Myocyte (in vitro differentiated cells): ENCODE measurements at places on chromosomes 13 and 19. TPM values are rescaled to one million over a fixed set of nuclear protein-coding genes. Genes with fewer than 3 reads are reported as not detected.
A peak's percentile ranks its signal among the peaks of the same experiment; 100 is the strongest.

DNA sequence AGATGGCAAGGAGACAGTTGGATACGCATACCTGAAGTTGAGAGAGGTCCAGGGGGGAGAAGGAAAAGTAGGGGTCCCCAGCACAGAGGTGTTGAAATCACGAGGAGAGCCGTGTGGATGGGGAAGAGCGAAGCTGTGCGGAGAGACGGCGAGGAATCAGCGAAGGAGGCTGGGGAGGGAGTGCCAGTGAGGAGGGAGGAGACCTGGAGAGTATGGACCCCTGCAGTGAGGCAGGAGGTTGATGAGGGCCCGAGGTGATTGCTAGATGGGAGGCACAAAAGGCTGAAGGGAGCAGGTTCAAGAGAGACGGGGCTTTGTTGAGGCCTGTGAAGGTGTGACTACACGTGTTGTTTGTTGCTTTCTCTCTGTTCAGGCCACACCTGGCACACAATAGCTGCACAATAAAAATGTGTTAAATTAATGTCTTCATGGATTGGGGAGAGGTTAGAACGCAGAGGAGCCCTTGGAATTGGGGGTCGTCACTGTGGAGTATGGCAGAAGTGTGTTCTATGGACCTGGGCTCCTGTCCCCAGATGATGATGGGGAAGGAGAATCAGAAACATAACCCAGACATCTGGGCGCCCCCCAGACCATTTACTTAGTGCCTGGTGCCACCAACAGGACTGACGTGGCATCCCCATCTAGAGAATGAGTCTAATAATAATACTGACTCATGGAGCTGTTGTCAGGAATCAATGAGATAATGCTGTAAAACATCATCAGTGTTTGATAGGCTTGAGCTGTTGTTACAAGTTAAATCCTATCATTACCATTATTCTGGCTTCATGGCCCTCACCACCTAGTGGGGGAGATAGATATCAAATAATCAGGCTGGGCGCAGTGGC, 137.5 kb downstream of the SIPA1L3 start:
- DNase-seq: peak; percentile 12

DNA sequence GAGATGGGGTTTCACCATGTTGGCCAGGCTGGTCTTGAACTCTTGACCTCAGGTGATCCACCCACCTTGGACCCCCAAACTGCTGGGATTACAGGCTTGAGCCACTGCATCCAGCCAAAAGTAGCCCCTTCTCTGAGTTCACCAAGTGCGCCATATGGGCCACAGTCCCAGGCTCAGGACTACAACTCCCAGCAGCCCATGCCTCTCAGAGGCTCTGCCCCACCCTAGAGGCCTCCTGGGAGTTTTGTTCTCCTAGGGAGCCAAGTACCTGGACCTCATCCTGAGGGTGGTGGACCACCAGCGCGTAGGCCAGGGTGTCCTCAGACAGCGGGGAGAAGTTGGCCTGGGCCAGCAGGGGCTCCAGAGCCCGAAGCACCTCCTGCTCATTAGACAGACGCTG, 18.8 kb downstream of the TMEM143 start:
- no peak for DNase-seq

DNA sequence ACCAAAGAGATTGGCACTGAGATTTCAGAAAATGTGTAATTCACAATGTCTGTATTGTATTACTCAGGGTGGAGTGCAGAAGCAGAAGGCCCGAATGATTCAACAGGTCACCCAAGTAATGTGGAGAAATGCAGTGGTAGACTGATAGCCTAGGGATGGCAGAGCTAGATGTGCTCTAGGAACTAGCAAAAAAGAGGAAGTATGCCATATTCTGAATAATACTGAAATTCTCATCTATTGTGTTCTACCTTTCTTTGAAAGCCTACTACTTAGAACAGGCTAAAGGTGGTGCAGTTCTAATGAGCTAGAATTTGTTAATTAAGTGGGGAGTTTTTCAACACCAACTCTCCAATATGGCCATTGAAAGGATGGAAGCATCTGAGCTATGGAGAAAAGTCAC, 1449.8 kb upstream of the MIR17HG start:
- DNase-seq: no peak

- DNase-seq: no peak
Measured at GRCh38 chr13:39306639-39307589, 268.7 kb downstream of the NHLRC3 start.

GRCh38 chr19:48319647-48320541, 5.5 kb upstream of the EMP3 start:
- peak; percentile 86 for DNase-seq

- DNase-seq: no peak
Measured at GRCh38 chr13:42709276-42709675, 72.1 kb upstream of the FAM216B start.

DNA sequence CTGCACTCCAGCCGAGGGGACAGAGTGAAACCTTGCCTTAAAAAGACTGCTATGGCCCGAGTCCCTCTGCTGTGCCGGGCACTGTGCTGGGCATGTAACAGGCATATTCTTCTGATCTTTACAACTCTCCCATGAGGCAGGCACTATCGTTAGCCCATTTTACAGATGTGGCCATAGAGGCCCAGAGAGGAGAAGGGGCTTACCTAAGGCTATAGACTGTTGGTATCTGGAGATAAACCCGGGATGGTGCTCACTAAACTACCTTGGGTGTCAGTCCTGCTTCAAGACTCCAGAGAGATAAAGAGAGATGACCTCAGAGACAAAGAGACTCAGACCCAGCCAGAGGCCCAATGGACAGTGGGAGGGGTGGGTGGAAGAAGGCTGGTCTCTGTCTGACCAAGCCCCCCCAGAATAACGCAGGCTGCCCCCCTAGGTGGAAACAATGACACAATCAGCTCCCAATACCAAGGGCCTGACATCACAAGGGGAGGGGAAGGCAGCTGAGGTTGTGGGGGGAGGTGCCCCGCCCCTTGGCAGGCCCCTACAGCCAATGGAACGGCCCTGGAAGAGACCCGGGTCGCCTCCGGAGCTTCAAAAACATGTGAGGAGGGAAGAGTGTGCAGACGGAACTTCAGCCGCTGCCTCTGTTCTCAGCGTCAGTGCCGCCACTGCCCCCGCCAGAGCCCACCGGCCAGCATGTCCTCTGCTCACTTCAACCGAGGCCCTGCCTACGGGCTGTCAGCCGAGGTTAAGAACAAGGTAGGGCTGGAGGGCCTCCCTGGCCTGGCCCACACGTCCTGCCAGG, at the start of gene CNN1:
Gene CNN1 (plus strand): TSS at position 620 of the 805 bp plus-strand sequence. CDS start 77 bp downstream, at position 697.
- DNase-seq: no peak

GRCh38 chr13:29605860-29606526, 10.5 kb upstream of the SLC7A1 start:
- no peak for DNase-seq

GRCh38 chr13:38103851-38104250, 234.3 kb upstream of the TRPC4 start:
- DNase-seq: peak; percentile 38

DNA sequence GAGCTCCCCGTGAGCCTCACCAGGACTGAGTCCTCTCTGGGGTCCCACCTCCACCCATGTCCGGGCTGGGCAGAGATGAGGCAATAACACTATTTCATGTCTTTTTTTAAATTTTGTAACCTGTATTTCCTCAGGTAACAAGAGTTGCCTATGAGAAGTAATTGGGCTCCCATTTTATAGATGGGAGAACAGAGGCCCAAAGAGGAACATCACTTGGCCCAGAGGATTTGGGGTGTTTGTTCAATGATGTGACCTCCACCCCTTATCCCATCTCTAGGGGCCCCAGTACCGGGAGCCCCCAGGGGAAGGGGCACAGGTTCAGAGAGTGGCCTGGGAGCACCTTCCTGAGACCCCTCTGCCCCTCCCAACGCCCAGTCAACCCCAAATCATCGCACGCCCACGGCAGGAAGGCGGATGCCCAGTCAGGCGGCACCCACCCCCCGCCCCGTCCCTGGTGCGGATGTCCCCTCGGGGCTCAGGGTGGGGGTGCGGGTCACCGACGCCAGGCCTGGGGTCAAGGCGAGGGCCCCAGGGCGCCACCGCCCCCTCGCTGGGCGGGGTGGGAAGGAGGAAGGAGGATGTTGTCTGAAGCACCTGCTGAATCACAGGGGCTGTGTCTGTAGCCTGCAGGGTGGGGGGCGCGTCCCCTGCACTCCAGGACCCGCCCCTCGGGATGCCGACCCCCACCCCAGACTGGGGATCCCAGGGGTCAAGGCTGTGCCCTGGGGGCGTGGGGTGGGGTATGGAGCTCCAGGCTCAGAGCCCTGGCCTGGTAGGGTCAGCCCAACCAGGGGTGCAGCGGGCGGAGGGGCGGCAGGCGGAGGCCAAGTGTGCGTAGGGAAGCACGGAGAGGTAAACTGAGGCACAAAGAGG, 9.0 kb upstream of the CIRBP start:
- DNase-seq: no peak

DNA sequence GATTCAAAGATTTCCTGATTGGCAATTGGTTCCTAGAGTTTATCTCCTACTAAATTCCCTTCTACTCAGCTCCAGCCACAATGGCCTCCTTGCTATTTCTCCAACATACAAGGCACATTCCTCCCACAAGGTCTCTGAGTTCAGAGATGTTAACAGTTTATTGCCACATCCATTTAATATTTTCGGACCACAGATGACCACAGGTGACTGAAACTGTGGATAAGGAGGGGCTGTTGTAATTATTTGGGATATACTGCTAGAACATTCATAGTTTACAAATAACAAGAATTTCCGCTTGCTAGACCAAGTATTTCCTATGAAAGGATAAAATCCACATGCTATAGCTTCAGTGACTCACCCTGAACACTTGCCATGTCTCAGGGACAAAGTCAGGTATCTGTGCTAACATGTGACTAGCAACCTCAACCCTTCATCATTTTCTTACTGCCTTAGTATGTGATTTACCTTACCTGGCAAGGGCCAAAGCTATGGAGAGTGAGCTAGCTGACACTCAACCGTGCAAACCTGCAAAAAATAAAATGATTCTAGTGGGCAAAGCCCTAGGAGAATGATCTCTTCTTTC, 117.7 kb downstream of the TBC1D4 start:
- no peak for DNase-seq

DNA sequence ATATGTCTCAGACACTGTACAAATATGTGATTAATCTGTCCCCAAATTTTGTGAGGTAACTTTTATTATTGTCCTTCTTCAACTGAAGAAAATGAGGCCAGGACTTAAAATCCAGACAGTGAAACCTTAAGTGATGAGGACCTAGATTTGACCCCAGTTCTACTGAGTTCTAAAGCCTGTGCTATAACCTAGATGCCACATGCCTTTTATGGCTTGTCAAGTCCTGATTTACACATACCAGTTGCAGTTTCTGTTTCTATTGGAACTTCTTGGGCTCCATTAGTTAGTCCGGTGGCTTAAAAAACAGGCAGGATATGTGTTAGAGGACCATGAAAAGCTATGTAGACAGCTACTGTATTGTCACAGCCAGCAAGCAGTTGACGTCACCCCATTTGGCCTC, 436.5 kb upstream of the KLHL1 start:
- DNase-seq: no peak

- no peak for DNase-seq
Measured at GRCh38 chr19:9498183-9498902, at the start of gene ZNF560. TSS of gene ZNF560 (minus strand) at chr19:9498616. CDS start at chr19:9475313, 23,303 bp downstream.

DNA sequence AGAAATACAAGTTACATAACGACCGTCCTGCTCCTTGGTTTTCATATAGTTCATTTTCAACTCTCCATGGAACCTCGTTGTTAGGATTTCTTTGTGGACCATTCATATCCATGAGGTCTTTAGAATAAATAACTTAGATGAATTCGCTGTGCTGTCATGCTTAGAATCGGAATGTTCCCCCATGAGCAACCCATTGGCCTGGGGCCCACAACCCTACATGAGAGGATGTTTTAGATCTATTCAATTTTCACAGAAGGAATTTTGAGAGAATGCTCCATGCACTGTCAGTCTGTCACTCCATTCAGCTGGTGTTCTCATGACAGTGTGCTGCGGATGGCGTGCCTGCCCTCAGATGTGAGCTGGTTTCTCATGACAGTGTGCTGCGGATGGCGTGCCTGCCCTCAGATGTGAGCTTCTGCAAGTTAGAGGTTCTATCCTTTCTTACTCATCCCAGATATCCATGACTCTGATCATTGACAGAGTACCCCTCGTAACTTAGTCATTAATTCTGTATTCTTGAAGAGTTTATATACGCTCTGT, 1193.1 kb downstream of the EFNB2 start:
- DNase-seq: no peak

DNA sequence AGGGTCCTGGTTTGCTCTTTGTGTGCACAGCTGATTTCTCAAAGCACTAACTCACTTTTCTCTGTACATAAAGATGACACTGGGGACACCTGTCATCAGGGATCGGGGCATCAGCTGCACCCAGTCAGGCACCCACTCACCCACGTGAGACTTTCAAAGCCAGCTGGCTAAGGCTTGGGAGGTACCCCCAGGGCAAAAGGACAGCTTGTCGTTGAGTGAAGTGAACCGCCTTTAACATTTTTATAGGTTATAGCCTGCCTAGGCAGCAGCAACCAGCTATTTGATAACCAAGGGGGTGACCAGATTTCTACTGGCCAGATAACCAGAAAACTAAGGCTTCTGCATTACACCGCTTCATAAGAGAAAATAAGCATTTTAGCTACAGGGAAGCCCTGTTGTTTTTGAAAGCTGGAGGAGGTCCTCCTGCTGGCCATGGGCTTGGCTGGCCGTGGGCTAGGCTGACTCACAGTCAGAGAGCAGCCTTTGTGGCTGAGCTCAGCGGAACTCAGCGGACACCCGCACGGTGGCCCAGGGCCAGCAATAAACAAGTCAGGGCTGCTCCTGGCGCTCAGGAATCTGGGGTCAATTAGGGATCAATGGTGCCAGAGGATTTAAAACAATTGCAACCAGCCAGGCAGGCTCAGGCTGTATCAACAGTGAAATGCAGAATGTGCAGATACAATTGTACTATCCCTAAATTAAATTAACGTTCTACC, 57.1 kb downstream of the ALOX5AP start:
- DNase-seq: peak; percentile 93

- no peak for DNase-seq
Measured at GRCh38 chr19:4908360-4908759, 941 bp upstream of the UHRF1 start.

VAV1 gene
- total RNA-seq: not detected in 2 replicates

MARCHF2 gene
- 60.6 and 91.3 TPM in 2 replicates for total RNA-seq

POU4F1 gene
- total RNA-seq: 0.26 and 0.43 TPM in 2 replicates

UHRF1 gene
- total RNA-seq: 23.3 and 33.5 TPM in 2 replicates

ACP7 gene
- total RNA-seq: not detected in 2 replicates

SPACA7 gene
- total RNA-seq: not detected in 2 replicates

SULT2B1 gene
- not detected in 2 replicates for total RNA-seq
